ENCODE measurements at places on chromosomes 4 and X. TPM values are rescaled to one million over a fixed set of nuclear protein-coding genes. Genes with fewer than 3 reads are reported as not detected.

Gene DNAAF6
- not detected for polyA plus RNA-seq

Gene IL2
- not detected for polyA plus RNA-seq

Gene CABS1
- not detected for polyA plus RNA-seq

Gene VSIG1
- 0.18 TPM for polyA plus RNA-seq

Gene CXCL11
- polyA plus RNA-seq: not detected

Gene USP27X
- polyA plus RNA-seq: 2.5 TPM

Gene TMEM47
- 90.9 TPM for polyA plus RNA-seq

GRCh38 chr4:111066887-111067286 is 444.0 kb upstream of the PITX2 start:
- DNase-seq: no peak

DNA sequence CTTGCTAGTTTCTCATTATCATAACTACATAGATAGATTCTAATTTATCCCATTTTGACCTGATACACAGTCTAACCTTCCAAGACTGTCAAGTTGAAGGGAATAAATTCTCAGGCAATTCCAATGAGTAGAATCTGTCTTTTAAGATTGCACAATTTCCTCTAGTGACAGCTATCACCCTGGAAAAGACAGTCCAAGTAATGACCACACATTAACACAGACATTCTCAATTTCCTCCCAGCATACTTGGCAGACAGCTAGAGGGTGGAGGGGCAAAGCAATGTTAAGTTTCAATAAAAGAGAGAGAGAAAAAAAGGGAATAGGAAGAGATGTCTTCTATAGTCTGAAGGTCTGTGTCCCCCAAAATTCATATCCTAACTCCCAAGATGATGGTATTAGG is 234.7 kb downstream of the LDB2 start:
- no peak for DNase-seq

DNA sequence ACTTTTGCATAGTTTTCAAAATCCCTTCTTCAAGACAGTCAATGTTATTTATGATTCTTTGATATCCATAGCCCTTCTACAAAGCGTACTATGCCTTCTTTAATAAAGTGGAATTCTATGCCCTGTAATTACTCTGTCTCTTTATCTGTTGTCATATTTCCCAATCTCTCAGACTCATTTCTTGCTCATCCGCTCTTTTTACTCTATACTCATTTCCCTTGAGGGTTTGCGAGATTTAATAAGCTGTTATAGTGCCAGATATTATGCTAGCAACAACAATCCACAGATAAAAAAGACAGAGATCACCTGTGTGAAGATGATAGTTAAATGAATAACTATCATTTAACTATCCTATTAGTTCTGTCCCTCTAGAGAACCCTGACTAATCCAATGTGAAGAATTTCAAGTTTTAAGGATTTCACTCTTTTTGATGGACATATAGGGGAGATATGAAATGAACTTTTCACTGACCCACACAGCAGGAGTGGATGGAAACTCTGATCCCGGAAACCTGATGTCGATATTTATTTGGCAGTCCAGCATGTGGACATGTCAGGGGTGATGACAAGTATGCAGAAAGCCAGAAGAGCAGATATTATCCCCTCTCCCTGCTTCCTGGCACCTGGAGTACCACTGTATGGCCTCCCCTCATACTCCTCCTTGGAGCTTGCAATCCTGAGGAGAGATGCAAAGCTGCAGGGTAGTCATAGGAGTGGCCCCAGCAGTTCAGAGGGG is 49.7 kb downstream of the TMEM156 start:
- no peak for DNase-seq

- no peak for DNase-seq
These were observed 17.3 kb upstream of the F11 start for GRCh38 chr4:186248643-186249042.

DNA sequence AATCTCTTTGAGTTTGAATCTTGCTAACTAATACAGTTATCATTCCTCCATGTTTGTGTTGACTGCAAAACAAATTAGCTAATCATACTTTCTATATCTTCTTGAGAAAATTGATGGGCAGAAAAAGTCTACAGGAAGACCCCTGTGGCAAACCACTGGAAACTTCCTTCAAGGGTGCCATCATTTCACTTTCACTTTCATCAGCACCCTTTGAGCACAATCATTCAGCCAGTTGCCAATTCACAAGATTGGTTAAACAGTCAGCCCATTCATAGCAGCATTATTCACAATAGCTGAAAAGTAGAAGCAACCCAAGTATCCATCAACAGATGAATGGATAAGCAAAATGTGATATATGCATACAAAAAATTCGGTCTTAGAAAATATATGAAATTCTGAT is 101.5 kb downstream of the CCDC160 start:
- DNase-seq: no peak

DNA sequence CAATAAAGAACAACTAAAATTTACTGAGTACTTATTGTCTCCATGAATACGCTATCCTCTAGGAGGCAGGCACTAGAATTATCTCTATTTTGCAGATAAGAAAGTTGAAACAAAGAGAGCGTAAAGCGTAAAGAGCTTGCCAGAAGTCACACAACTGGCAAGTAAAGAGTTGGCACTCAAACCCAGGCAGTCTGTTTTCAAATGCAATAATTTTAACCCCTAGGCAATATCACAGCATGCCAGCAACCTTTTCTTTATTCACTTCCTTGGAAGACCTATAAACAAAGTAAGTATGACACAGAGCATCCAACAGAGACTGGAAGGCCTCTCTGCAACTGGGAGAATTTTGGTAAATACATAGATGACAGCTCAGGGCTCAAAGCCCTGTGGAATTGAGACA is 23.2 kb upstream of the AMELX start:
- DNase-seq: no peak

- no peak for DNase-seq
These were observed 301.8 kb upstream of the CTSO start for GRCh38 chr4:156255230-156256007.

DNA sequence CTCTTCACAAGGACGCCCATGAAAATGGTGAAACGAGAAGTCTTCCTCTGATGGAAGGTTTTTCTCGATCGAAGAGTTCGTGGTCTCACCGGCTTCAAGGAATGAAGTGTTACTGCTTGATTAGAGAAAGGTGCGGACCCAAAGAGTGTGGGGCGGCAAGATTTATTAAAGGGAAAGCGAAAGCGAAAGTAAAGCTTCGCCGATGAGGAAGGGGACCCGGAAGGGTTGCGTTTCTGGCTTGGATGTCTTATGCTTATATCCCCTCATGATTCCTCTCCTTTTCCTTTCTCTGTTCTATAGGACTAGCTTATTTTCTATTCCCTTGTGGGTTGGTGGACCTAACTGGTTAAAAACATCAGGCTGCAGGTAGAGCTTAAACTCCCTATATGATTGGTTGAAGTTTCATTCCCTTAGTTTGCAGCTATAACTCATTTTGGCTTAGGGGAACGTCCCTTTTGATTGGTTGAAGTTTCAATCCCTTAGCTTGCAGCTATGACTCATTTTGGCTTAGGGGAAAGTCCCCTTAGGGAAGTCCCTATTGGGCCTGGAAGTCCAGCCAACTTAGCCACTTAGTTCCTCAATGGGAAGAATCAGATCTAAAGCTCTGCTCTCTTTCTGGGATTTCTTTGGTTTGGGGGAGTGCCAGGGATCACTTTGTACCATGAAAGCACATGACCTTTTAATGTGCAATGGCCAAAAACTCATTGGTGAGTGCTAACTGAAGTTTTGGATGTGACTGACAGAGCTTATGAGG is 1025.0 kb upstream of the PCDH10 start:
- no peak for DNase-seq

DNA sequence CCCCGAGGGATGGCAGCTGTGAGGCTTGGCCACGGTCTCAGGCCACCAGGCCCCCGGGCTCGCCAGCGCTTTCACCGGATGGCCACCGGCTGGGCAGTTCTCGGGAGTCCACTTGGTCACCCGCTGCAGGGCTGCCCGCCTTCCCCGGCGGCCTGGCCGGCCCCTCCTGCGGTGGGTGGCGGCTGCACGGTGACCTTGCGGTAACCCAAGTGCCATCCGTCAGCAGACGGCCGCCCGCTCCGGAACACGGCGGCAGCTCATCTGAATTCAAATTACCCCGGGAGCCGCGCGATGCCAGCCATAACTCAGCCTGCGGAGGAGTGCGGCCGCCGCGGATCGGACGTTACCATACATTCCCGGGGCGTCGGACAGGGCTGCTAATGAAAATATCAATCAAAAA is 60.7 kb downstream of the FAM53A start:
- no peak for DNase-seq

GRCh38 chr4:54185044-54185780 is 43.9 kb upstream of the PDGFRA start:
- no peak for DNase-seq

DNA sequence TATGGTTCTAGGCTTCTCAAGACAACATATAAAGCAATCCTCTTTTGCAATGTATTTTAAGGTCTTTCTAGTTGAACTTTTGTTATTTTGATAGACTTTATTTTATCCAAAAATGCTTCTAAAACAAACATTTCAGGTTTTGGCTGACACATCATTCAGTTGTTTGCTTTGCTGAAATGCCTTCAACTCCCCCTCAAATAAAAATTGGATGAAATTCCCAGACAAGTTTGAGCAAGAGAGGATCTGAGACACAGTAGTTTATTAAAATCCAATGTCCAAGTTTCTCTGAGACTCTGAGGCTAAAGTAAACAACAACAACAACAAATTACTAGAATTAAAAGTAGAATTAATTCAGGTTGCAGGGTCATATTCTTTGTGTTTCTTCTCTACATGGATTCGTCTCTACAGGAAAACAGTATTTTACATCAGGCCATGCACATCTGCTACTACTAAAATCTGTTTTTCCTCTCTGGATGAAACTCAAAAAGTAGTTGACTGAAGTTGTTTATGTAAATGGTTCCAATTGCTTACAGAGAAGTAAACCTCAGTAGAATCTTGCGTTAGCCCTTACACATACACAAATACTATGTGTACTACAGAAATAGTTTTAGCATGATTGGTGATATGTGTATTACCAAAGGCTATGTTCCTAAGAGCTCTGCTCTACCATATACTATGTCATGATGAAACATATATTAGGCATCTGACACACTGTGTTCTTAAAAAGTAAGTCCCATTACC is 64.9 kb downstream of the PRSS12 start:
- DNase-seq: no peak

GRCh38 chr4:164571593-164572390 is 182.1 kb upstream of the SMIM31 start:
- no peak for DNase-seq

DNA sequence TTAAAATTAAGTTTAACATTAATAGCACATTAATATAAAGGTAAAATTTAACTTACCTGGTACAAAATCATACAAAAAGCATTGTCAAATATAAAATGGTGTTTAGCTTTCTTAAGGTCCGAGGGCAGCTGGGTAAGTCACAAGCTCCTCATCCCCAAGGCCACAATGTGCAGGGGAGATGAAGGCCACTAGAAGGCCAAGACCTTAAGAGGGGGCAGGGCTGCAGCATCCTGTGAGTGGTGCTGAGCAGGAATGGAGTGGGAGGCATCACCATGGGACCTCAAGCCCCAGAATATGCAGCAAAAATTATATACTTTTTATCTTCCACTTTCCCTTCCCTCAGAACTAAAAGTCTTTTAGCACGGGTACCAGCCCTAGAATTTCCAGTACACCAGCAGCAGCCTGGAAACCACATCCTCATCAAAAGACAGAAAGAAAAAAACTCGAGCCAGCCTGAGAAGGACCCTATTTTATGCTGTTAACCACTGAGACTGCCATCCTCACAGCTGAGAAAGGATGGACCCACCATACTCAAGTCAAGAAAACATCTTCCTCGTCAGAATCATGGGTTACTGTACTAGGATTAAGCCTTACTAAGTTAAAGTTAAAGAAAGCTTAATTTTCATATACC is 13.0 kb upstream of the RHOXF2 start:
- no peak for DNase-seq

DNA sequence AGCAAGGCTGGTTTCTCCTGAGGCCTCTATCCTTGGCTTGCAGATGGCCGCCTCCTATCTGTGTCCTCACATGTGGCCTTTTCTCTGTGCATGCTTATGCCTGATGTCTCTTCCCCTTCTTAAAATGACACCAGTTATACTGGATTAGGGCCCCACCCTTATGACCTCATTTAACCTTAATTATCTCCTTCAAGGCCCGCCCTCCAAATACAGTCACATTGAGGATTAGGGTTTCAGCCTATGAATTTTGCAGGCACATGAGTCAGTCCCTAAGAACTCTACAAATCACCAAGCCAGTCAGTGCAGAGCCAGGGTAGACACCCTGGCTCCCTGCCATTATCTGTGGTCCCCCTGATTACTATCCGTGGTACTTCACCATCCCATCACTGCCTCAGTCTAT is 51.6 kb downstream of the MAML3 start:
- no peak for DNase-seq

GRCh38 chr4:18202486-18202885 is 180.9 kb upstream of the LCORL start:
- DNase-seq: no peak

GRCh38 chrX:109398833-109399232 is 83.1 kb downstream of the GUCY2F start:
- DNase-seq: no peak

DNA sequence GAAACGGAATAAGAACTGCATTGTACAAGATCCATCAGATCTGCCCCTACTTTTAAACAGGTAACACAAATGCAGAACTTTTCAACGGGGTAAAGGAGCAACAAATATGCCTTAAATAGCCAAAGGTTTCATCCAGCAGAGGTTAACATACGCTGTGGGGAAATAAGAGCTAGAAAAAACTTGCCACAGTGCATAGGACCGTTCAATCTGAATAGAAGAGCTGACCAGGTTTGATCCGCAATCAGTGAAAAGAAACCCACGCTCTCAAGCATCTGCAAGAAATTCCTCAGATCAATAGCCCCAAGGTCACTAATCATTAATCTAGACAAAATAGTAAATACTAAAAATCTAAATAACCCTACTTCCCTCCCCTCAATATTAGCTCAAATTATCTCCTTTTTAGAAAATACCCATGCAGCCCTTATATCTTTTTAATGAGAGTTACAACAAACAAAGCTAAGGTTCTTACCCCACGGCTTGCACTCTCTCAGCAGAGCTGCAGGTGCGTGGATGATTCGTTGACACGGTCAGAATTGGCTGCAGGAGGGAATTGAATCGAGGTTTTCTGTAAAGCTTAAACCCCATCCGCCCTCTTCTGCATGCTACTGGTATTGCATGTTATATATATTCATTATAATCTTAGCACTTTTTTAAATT is at the start of gene TLR10:
Gene TLR10, minus strand, starts transcription at position 539 of the 657 bp plus-strand sequence. CDS start 7,400 bp downstream, outside the sequence.
- DNase-seq: peak; percentile 43

GRCh38 chr4:166902941-166903340 is 331.4 kb downstream of the SPOCK3 start:
- DNase-seq: no peak

DNA sequence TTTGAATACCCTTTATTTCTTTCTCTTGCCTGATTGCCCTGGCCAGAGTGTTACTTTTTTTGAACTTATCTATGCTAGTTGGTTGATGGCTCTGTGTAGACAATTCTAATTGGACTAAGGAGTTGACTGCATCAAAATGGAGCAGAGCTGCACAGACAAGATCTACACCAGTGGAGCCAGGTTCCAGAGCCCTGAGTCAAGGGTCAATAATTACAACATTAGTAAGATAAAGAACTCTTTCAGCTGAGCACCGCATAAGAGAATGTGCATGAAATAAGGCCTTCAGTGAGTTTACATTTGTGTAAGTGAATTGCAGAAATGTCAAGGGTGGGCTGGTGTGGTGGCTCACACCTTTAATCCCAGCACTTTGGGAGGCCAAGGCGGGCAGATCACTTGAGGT is 599.7 kb upstream of the TENM3 start:
- DNase-seq: no peak

Data from hindlimb muscle (tissue), 1 donor.